ENCODE measurements at places on chromosomes 5 and 9.

- no peak for DNase-seq
Observed at GRCh38 chr5:82640916-82641315, 362.8 kb upstream of the RPS23 start.

DNA sequence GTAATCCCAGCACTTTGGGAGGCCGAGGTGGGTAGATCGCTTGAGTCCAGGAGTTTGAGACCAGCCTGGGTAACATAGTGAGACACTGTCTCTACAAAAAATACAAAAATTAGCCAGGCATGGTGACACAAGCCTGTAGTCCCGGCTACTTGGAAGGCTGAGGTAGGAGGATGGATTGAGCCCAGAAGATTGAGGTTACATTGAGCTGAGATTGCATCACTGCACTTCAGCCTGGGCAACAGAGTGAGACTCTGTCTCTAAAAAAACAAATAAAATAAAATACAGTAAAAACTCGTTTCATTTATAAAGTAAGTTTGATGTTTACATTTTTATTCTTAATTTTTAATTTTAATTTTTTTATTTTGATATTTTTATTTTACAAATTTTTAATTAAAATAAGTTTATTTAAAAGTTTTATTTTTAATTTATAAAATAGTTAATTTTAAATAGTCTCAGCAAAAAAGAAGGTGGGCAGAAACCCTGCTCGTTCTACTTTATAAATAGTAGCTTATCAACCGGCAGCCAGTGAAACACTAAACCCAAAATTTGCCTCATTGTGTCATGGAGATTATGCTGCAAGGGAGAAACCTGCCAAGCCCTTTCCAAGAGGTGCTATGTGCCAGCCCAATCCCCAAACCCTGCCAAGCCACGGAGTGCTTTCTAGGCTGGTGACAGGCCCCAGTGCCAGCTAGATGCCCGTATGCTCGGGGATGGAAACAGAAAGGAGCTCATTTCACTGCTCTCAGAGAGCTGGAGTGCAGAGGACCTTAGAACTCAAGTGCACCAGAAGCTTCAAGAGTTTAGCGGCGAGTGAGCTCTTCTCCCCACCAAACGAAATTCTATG lies 38.9 kb downstream of the SERINC5 start:
- DNase-seq: no peak

DNA sequence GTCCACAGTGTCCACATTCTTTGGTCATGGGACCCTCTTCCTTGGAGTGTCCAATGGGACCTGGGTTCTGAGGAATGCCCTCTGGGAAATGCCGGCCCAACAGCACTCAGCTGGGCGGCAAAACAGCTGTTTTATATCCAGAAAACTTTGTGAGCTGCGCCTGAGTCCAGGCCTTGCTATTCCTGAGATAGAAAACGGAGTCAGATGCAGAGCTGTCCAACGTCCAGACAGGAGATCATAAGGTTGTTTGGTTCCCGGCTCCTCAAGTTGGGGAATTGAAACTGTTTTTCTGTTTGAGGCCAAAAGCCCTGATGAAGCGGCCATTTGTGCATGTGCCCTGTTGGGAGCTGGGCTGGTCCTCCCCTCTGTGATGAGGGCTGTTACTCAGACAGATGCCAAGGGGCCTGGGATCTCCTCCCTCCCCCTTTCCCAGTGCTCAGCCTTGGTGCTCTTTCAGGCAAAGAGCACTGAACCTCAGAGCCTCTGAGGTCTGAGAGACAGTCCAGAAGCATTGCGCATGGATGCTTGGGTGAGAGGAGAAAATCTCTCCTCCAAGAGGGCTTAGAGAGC lies 66.6 kb upstream of the GARNL3 start:
- no peak for DNase-seq

DNA sequence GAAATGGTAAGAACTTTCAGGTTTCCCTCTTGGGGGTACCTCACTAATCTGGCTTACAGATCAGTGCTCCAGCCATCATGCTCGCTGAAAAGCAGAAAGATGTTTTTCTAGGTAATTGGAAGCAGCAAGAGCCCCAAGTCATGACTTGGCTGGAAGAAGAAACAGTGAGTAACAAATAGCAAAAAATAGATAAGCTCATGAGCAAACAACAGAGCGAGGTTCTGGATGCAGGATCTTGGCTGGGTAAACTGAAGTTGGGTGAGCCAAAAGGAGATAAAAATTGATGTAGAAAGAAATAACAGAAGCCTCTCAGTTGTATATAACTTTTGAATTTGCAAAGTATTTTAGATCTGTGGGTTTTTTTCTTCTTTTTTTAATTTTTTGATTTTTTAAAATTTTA lies 110.1 kb downstream of the INSYN2B start:
- no peak for DNase-seq

GRCh38 chr5:9954869-9955268 lies 294.8 kb downstream of the ATPSCKMT start:
- DNase-seq: no peak

DNA sequence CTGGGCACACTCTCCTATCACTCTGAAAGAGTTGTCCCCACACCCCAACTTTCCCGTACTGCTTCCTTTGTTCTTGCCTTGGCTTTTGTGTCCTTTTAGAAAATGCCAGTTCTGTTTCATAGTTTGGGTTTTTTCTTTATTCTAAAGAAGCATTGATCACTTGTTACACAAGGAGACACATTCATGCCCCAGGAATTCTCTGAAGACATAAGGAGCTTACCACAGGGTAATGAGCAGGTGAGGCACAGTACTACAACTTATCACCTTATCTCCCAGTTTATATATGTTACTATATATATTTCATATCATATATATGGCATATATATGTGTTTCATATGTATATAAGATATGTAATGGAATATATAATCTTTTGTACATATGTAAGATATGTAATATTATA lies 6.5 kb upstream of the SSBP2 start:
- no peak for DNase-seq

- no peak for DNase-seq
Observed at GRCh38 chr5:15160091-15160490, 288.5 kb upstream of the ANKH start.

DNA sequence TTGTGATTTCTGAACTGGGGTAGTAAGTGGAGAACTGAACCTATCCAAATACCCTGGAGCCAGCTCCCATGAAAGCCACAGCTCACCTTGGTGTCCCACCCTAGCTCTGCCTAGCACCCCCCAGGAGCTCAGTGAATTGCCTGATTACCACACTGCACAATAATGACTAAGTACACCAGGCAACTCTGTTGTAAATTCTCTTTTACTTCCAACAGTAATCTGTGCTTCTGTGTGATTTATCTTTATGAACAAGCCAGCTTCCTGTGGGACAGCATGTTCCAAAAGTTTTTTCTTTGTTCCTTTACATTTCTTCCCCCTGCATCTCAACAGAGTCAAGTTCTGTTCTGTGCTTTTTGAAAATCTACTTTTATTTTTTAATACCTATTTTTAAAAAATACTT lies 22.1 kb upstream of the GRPEL2 start:
- no peak for DNase-seq

DNA sequence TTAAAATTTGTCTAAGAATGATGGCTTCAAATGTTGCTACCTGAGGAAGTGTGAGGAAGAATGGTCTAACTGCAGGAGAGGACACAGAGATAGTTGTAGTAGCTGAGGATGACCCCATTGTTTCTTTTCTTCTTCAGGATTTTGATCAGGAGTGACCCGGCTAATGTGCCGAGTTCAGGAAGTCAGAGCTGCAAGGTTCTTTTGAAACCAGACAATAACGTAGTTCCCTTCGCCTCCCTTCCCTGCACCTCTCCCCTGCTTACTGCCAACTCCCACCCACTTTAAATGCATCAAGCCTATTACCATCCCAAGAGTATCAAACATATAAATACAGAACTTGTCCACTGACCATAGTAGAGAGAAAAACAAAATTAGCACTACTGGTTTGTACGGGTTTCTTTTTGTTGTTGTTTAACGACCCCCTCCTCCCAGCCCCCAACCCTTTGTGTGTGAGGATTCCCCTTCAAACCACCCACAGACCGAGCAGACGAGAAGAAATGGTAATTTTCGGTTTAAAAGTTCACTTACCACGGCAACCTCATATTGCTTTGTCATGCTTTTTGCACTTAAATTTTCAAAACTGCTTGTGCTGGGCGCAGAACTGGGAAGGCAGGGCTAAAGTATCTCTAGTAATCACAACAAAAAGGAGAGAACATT lies 23.5 kb upstream of the ELAVL2 start:
- no peak for DNase-seq

DNA sequence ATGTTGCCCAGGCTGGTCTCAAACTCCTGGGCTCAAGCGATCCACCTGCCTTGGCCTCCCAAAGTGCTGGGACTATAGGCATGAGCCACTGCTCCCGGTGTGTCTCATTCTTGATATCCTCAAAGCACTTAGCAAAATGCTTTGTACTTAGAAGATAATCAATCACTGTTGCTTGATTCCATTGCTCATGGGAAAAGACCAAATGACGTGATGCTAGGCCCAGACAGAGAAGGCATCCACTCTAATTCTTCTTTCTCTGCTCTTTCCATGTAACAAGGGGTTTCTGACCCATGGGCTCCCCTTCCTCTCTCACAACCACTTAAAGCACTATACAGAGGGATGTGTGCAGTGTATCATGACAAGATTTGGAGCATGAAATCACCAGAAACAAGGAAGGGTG lies 83.0 kb downstream of the APBA1 start:
- DNase-seq: no peak

GRCh38 chr9:24582146-24583126 lies 36.7 kb upstream of the IZUMO3 start:
- DNase-seq: no peak

- DNase-seq: no peak
Observed at GRCh38 chr9:13047827-13048587, 231.5 kb downstream of the MPDZ start.

DNA sequence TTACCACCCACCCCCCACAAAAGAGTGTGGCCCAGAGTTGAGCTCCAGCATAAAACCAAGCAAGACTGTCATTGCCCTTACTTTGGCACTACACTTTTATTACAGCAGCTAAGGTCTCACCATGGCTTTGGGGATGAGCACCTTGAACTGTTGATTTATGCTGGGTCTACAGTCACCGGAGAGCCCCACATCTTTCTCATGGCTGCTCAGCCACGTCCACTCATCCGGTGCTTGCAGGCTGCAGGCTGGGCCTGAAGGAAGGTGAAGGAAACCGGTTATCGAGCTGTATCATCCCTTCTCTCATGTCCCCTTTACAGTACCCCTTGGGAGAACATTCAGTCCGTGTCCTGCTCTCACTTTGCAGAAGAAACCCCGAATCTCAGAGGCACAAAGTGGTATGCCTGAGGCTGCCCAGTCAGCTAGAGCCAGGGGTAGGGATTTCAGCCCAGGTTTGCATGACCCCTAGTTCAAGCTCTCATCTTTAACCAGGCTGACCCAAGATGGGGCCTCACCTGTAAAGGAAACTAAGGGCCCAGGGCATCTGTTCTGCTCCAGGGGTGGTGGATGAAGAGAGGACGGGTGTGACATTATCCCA lies 11.6 kb downstream of the TMOD1 start:
- DNase-seq: no peak

GRCh38 chr5:51384281-51384840 lies 1.1 kb downstream of the ISL1 start:
- no peak for DNase-seq

- no peak for DNase-seq
Observed at GRCh38 chr5:98713027-98713426, 60.4 kb upstream of the RGMB start.
